ENCODE measurements at places on chromosomes 5 and 9.

DNA sequence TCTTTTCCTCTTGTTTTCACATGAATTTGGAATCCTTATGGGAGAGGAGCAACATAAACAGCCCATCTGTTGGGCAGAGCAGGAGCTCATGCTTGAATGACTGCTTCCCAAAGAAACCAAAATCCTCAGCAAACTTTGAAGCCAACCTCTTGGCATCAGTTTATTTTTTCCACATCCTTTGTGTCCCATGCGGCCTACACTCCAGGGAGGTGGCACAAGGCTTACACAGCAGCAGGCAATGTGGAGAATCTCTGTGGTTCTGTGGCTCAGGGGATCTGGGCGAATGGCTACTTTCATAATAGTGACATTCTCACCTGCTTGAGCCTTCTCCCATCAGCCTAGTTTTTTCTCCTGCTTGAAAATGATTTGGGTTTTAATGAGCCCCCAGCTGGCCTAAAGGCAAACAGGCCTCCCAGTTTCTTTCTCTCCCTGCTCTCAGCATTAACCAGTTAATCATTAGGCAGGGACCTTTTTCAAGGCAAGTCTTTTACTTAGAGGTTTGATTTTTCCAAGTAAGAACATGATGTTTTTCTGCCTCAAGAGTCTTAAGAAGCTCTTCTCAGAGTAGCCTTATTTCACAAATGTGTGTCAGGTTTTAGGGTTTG lies 370.3 kb downstream of the ARHGEF28 start:
- no peak for DNase-seq

GRCh38 chr9:13446938-13447842 lies 167.7 kb upstream of the MPDZ start:
- DNase-seq = no peak

DNA sequence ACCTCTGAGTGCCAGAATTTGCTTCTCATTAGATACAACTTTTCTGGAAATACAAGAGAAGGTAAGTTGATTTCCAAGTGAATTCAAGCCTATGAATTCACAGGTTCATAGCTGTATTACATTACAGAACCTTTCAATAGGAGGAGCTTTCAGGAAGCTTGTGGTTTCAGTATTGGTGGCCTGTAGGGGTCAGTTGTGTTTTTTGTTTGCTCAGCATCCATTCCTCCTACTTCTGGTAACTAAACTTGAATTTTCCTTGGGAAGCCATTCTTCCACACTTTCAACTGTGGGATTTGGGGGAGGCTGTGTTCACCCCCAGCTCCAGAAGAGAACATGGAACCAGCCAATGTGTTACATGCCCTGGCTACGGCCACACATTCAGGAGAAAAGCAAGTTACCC lies 5.6 kb upstream of the CYSTM1 start:
- DNase-seq = no peak

GRCh38 chr5:76413746-76414145 lies 10.7 kb downstream of the IQGAP2 start:
- no peak for DNase-seq

DNA sequence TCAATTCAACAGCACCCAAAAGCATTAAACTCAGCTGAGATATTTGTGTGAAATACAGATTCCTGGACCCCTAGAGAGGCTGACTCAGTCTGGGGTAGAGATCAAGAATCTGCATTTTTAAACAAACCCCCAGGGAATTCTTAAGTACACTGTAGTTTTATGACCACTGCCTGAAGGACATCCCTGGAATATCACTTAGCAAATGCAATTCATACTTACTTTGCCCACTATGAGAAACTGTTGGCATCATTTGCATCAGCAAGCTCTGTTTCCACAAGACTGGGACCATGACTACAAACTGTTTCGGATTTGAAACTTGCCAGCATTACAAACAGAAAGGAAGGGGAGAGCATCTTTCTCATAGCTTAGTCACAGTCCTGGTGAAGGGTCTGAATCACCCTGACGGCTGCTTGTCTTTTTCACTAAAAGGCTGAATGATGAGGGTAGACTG lies 63.7 kb downstream of the MLLT3 start:
- DNase-seq = peak; percentile 58

- DNase-seq = no peak
Measured at GRCh38 chr9:110555551-110556331, 23.8 kb downstream of the SVEP1 start.

GRCh38 chr5:5804478-5805233 lies 382.2 kb downstream of the ICE1 start:
- DNase-seq = no peak

DNA sequence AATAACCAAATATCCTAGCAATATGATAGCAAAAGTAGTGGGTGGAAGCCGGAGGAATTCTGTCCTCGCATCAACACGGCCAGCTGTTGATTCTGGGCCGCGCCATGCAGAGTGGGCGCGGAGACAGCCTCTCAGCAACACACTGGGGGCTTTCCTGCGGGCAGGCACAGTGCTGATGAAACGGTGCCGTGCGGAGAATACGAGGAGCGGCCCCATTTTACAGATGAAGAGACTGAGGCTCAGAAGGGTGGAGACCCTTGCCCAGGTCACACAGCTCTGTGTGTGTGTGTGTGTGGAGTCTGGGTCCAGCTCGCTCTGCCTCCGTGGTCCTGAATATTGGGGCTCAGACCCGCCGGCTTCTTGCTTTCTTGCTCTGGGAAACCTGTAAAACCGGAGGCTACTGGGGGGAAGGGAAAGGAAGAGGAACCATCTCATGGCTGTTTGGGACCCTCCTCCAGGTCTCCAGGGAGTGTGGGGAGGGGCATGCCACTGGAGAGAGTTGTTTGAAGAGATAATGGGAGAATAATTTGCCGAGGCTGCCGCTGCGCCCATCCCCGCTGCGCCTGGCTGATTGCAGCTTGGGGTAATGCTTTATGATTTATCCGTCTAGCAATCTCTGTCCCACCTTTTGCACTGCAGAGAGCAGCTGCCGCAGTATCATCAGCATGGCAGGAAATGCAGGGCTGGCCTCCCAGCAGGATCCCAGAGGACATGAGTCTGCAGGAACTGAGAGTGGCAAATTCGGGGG lies 36.6 kb downstream of the NCS1 start:
- no peak for DNase-seq

GRCh38 chr5:180598316-180598701 lies 7.0 kb upstream of the SCGB3A1 start:
- no peak for DNase-seq

GRCh38 chr9:105187781-105188180 lies 56.7 kb upstream of the SLC44A1 start:
- DNase-seq = no peak

DNA sequence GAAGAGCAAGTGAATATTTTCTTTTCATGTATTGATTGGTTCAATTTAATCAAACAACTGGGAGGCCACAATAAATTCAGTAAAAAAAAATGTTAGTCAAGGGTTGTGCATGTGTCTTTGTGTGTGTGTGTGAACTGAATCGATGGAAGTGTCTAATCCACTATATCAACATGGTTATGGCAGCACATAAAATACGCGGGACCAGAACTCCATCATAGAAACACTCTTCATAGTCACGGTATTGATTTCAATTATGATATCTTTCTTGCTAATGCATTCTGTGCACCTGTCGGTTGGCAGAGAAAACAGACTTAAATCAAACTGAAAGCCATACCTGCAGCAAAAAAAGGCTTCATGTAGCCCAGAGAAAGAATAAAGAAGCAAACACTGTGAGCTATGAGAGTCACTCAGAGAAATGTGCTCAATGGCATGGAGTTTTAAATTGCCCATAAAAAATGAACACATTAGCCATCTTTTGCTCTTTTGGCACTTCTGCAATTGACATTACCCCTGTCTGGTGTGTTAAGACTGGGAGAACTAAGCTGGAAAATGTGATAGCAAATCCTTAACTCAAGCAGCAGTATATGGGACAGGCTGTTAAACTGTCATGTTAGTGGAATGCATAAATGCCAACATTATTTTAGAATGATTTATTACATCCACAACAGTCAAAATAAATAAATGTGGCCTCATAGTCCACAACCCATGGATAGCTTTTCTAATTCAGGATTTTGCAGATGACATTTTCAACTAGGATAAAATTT lies 642.4 kb upstream of the C9orf72 start:
- DNase-seq = no peak

DNA sequence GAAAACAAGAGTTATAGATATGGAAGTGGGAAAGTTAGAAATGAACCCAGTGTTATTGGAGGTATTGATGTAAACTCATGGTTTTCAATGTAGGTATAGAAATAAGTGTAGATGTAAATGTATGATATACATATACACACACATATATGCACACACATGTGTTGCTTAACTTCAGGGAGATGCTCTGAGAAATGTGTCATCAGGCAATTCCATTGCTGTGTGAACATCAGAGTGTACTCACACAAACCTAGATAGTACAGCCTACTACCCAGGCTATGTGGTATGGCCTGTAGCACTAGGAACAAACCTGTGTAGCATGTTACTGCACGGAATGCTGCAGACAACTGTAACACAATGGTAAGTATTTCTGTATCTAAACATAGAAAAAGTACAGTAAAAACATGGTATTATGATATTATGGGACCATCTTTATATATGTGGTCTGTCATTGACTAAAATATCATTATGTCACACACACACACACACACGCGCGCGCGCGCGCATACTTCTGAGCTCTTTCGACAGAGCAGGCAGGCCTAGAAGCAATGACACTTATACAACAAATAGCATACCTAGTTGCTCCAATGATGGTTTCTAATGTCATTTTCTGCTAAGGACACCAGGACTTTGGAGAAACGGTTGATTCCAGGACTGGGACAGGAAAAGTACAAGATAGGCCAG lies 86.6 kb downstream of the MACROH2A1 start:
- DNase-seq = no peak

DNA sequence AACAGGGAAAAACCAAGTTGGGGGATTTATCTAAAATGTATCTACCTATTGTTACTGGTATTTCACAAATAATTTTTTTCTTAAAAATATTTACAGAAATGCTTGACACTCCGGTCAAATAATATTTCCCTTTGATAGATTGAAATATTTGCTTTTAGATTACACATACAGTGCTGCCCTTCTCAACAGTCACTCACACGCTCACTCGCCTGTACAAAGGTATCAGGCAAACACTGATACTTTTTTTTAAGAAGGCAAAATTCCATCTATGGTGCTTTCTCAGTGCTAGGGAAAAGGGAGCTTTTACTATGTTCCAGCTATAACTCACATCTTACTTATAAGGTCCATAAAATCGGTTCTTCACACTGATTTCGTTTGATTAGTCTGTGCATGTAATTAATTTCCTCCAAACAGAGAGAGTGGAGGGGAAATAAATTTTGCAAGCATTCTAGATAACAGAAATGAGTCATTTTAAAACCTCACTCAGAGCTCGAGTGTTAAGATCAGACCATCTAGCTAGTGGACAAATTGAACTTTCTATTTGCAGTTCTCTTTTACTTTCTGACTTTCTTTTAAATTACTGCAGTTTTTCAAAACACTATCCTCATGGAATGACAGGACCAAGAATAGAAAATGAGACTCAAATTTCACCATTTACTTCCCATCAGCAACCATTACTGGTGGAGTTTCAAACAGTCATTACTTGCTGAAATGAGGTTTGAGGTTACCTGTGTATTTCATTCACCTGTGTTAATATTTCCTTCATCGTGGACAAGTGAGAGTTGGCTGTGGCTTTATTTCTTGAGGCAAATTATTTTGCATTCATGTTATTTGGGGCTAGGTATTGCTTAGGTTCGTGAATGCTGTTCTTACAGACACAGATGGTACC lies 273.2 kb downstream of the RAB3C start:
- no peak for DNase-seq

GRCh38 chr5:132505641-132506040 lies 15.1 kb upstream of the IRF1 start:
- DNase-seq = no peak

DNA sequence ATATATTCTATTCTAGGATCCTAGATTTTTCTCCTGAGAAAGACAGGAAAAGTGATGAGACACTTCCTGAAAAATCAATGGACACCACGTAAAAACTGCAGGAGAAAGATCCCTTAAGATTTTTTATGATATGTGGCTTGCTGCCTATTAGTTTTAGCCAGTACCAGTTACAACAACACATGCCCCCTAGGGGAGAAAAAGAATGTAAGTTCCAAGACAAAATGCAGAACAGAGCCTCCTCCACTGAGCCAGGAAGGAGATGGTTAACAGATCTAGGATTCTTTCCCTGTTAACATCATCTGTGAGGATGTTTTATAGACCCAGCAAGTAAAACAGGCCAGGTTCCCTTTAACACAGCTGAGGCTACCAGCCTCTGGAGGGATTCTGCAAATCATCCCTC lies 574.7 kb downstream of the TLE4 start:
- no peak for DNase-seq

GRCh38 chr9:99294850-99295461 lies 72.9 kb downstream of the SEC61B start:
- DNase-seq = no peak

GRCh38 chr9:76486151-76486550 lies 27.2 kb downstream of the GCNT1 start:
- no peak for DNase-seq

- no peak for DNase-seq
Measured at GRCh38 chr5:178435321-178436238, 154.6 kb downstream of the COL23A1 start.

DNA sequence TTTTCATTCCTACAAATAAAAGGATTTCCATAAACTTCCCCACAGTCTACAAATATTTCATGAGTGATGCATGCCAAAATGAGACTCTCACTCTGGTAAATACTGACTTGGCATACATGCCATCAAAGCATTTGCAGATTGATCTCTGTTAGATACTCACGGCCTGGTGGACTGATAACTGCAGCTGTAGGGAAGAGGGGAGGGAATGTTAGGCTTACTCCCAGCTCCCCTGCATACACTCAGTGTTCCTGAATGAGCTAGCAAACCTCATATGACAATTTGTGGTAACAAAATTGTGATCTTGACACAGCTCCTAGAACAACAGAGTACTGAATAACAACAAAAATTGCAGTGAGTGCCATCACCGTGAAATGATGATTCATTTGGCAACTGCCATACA lies 435.3 kb downstream of the NR2F1-AS1 start:
- no peak for DNase-seq

DNA sequence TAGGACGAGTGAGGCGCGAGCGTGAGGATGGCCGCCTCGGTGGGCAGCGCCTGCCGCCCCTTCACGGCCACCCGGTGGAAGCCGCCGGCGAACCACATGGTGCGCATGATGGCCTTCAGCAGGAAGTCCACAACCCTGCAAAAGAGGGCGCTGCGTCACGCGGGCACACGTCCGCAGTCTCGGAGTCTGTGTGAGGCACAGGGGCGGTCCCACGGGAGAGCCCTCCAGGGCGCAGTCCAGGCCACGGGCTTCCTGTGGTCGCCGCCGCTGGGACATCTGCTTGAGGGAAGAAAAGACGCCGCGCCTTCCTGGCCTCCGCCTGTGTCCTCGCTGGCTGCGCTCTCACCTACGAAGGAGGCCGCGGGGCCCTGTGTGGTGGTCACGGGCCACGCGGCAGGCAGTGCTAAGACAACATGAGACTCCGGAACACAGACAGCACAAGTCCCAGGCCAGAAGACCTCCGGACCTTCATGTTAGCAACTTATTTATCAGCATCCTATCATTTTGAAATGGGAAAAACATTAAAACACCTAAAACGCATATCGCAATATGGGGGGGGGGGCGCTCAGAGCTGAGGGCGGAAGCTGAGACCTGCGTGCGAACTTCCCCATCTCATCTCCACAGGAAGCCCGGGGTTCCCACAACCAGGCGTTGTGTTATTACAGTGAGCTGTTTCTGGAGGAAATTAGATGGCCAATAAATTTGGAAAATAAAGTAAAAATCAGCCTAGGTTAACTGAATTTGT lies 28.8 kb downstream of the LPCAT1 start:
- DNase-seq = no peak

Data from stimulated activated CD4-positive, alpha-beta T cell treated with anti-CD3 and anti-CD28 coated beads, Interleukin-15, amount 100 ng/mL, for 24 hours (primary cell).